ENCODE measurements at places on chromosomes 16 and 17.

DNA sequence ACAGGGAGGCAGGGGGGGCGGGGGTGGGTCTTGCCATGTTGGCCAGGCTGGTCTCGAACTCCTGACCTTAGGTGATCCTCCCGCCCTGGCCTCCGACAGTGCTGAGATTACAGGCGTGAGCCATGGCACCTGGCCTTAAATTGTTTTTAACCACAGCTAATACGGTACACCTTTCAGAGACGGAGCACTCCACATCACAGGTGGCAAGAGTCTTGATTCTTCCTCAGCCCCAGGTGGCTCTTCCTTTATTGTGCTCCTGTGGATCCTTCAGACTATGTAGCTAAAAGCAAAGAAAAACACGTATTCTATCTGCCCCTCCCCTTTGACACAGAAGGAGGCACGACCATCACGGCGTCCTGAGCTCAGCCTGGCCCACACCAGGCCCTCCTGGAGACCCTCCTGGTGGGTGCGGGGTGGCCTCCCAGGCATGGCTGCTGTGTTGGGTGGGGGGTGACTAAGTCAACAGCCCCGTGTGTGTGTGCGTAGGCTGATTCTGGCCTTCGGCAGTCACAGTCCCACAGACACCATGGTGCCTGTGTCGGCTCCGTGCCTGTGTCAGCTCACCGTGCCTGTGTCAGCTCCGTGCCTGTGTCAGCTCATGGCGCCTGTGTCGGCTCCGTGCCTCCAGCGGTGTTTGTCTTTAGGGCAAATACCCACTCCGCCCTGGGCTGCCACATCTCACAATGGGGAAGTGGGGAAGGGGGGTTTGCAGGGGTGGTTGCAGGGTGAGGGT, 10.8 kb upstream of the SECTM1 start:
- no peaks in the 10 kb centered on the region for H3K27me3 ChIP-seq
- no peak overlapping the region for H3K27ac ChIP-seq
- H3K36me3 ChIP-seq = no peaks in the 10 kb centered on the region
- no peak for DNase-seq

DNA sequence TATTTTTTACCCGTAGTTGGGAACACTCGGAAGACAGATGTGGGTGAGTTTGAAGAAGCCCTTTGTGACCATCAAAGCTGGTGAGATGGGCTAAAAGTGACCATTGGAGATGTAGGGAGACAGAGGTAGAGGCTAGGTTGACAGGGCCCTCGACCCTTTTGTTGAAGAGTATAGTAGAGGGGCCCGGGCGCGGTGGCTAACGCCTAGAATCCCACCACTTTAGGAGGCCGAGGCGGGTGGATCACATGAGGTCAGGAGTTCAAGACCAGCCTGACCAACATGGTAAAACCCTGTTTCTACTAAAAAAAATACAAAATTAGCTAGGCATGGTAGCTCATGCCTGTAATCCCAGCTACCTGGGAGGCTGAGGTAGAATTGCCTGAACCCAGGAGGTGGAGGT, 16.2 kb upstream of the NFATC3 start:
- H3K27ac ChIP-seq = no peak overlapping the region
- DNase-seq = no peak
- no peak overlapping the region for H3K4me3 ChIP-seq
- H3K36me3 ChIP-seq = no peaks in the 10 kb centered on the region
- no peaks in the 10 kb centered on the region for H3K27me3 ChIP-seq

DNA sequence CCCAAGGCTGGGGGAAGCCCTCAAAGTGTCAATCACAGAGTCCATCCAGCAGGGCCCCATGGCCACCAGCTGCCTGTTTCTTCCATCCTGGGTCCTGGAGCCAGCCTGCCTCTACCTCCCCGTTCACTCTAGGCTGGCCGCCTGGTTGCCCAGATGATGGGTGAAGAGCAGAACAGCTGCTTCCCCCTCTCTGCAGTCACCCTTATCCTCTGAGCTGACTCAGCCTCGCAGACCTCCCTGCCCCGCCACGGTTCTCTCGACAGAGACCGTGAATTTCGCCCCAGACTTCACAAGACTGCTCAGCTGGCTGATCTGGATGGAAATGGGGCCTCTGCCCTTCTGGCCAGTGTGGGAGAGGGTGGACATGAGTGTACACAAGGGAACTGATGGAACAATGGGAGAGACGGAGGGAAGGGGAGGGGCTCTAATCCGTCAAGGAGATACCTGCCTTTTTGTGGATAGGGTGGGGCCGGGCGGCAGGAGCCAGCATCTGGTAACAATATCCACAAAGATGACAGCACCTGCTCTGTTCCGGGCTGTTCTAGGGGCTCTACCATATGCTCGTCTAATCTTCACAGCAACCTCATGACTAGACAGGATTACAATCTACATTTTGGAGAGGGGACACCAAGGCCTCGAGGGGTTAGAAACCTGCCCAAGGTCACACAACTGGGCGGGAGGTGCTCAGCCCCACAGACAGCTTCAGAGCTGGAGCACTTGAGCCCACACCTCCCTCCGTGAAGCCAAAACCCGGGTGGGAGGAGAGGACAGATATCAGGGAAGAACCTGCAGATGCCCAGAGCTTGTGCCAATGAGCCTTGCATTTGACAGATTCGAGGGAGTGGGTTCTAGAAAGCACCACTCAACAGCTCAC, 136.0 kb downstream of the SDK2 start:
- no peaks in the 10 kb centered on the region for H3K36me3 ChIP-seq
- H3K4me3 ChIP-seq = no peak overlapping the region
- no peak for DNase-seq
- no peaks in the 10 kb centered on the region for H3K4me1 ChIP-seq
- H3K27ac ChIP-seq = no peak overlapping the region

DNA sequence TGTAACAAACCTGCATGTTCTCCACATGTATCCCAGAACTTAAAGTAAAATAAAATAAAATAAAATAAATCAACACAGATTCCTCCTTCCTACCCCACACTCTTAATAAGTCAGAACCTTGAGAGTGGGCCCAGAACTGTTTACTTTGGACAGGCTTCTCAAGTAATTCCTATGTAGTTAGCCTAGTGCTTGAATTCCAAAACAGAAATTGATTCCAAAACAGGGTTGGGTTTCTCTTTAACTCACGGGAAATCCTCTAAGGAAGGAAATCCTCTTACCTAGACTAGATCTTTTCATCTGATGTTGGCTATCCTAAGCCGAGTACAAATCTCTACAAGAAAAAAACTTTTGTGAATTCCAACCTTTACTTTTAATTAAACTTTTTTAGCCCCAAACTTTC, 324.7 kb upstream of the C16orf82 start:
- no peaks in the 10 kb centered on the region for H3K36me3 ChIP-seq
- H3K4me1 ChIP-seq = no peaks in the 10 kb centered on the region
- no peak overlapping the region for H3K4me3 ChIP-seq
- H3K27ac ChIP-seq = no peak overlapping the region
- H3K27me3 ChIP-seq = no peaks in the 10 kb centered on the region

DNA sequence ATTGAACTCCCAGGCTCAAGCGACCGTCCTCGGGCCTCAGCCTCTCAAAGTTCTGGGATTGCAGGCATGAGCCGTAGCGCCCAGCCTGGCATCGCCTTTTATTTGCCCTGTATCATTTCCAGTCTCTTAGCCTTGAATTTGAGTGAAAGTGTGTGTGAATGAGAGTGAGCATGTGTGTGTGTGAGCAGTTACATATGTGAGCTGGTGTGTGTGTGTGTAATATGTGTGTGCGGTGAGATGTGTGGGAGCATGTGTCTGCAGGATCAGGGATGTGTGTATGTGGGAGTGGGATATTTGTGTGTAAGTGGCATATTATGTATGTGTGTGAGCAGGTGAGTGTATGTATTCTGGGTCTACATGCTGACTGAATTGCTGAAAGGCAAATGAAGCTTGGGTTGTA, 5.5 kb downstream of the RAB11FIP3 start:
- H3K27ac ChIP-seq = no peak overlapping the region
- no peaks in the 10 kb centered on the region for H3K27me3 ChIP-seq
- no peaks in the 10 kb centered on the region for H3K36me3 ChIP-seq
- 0 out of 2 replicates have a peak, but pooled peaks cover 6% of the 10 kb centered on the region for H3K4me1 ChIP-seq
- DNase-seq = no peak
- H3K4me3 ChIP-seq = no peak overlapping the region

DNA sequence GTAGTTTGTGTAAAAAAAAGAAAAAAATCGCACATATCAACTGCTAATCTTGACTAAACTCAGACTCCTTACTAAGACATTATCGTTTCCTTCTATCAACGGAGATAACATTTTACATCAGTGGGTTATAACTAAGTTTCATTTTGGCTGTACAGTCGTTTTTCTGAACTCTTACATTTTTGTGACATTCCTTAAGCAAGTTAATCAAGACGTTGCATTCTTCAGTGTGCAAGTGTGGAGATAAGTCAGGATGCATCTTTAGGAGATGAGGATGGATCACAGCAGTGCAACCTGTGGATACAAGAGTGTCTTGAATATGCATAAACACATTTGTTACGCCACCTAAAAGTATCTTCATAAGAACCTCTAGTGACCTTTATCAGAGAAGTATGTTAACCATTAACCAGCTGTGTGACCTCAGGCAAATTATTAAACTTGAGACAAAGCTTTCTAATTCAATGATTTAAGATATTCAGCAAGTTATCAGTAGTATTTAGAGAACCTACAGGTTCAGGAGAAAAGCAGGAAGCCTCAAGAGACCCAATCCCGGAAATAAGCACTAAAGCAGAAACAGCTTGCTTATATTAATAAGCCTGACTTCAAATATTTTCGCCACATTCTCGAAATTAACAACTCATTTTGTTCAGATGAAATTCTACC, 9.4 kb downstream of the CMC2 start:
- H3K27me3 ChIP-seq = no peaks in the 10 kb centered on the region
- no peak for DNase-seq
- H3K36me3 ChIP-seq = no peaks in the 10 kb centered on the region
- H3K4me3 ChIP-seq = no peak overlapping the region
- H3K27ac ChIP-seq = no peak overlapping the region

DNA sequence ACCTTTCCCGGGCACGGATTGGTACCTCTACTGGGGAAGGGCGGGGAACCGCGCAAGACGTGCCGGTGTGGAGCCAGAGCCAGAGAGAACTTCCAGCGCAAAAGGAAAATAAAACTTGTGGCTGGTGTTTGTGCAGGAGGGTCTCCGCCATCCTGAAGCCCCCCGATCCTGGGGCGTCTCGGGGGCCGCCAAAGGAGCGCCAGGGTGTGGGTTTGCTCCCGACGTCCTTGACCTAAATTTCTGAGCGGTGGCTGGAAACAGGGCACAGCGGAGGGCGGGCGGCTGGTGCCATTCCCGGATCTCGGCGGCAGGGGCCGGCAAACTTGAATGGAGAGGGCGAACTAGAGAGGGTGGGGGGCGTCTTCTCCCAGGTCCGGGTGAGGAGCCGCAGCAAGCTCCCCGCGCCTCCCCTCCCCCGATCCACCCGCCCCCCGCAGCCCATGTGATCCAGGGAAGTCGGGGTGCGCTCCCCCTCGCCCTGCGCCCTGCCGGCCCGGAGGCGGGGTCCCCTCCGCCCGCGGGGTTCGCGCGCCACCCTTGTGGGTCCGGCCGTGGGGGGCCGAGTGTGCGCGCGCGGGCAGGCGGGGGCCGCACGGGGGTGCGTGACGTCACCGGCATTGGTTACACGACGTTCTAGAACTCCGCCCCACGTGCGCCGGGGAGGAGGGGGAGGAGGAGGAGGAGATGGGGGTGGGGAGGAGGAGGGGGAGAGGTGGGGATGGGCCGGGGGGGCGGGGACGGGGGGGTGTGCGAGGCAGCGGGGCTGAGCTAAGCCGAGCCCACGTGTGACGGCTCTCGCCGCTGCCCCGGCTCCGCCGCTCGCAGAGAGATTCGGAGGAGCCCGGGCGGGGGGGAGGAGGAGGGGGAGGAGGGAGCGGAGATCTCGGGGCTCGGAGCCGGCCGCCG, at the start of gene MSI2:
MSI2 (plus strand) TSS at position 748 of the 906 bp plus-strand sequence. CDS start 220 bp downstream, outside the sequence.
- peak within 1 kb of the TSS; percentile 45 for H3K27ac ChIP-seq
- H3K4me1 ChIP-seq = peaks cover 11% of the 10 kb centered on the region
- no peaks in the 10 kb centered on the region for H3K27me3 ChIP-seq

DNA sequence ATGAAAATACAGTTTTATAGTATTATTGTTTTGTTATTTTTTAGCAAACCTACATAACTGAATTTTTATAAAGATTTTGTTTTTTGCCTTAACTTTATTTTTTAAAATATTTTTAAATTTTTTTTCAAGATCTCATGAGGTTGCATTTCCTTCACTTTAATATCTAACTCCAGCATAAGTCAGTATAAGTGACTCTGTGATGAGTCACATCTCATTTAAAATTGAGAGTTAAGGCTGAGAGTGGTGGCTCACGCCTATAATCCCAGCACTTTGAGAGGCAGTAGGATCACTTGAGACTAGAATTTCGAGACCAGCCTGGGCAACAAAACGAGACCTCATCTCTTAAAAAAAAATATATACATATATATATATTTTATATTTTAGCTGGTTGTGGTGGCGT, 44.0 kb downstream of the NLK start:
- H3K27me3 ChIP-seq = no peaks in the 10 kb centered on the region
- DNase-seq = no peak
- no peaks in the 10 kb centered on the region for H3K4me1 ChIP-seq

GRCh38 chr16:67204076-67204475, 5.1 kb downstream of the ELMO3 start:
- no peak overlapping the region for H3K27ac ChIP-seq
- H3K4me3 ChIP-seq = no peak overlapping the region

GRCh38 chr16:49093939-49094338, 187.7 kb downstream of the CBLN1 start:
- H3K36me3 ChIP-seq = no peaks in the 10 kb centered on the region
- no peak for DNase-seq
- no peaks in the 10 kb centered on the region for H3K4me1 ChIP-seq
- H3K4me3 ChIP-seq = no peak overlapping the region

DNA sequence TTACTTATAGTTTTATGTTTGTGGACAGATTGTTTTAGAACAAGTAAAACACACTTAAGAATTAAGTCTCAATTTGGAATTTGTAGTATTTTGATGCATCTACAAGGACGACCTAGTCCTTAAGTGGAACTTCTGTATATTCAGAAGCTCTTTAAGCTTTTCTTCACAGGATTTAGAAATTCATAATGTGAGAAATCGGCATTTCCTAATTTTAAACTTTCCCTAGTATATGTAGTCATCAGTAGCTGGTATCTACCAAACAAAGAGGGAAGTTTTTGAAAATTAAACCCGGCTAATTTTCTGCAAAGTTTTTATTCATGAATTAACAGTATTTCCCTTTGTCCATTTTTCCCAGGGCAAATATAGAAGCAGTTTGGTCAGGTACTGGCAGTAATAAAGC, 203.6 kb downstream of the CDRT15L2 start:
- DNase-seq = no peak
- H3K27ac ChIP-seq = no peak overlapping the region
- peaks cover 12% of the 10 kb centered on the region for H3K4me1 ChIP-seq
- H3K27me3 ChIP-seq = no peaks in the 10 kb centered on the region
- H3K36me3 ChIP-seq = no peaks in the 10 kb centered on the region
- no peak overlapping the region for H3K4me3 ChIP-seq
